ENCODE measurements at places on chromosomes 4 and X. TPM values are rescaled to one million over a fixed set of nuclear protein-coding genes. Genes with fewer than 3 reads are reported as not detected.

The RPS6KA6 gene
- total RNA-seq: 5.4 TPM

- H3K27me3 ChIP-seq: no peaks in the 10 kb centered on the region
- peaks cover 6% of the 10 kb centered on the region for H3K36me3 ChIP-seq
- peak overlapping the region; percentile 91 for H3K27ac ChIP-seq
- H3K4me1 ChIP-seq: peaks cover 72% of the 10 kb centered on the region
- DNase-seq: no peak
Observed at GRCh38 chr4:2261110-2261852, 628 bp downstream of the MXD4 start.

GRCh38 chr4:61277785-61278760 is 77.9 kb downstream of the ADGRL3 start:
- H3K36me3 ChIP-seq: no peaks in the 10 kb centered on the region
- no peak overlapping the region for H3K27ac ChIP-seq
- peaks cover 3% of the 10 kb centered on the region for H3K4me1 ChIP-seq
- no peak for DNase-seq

DNA sequence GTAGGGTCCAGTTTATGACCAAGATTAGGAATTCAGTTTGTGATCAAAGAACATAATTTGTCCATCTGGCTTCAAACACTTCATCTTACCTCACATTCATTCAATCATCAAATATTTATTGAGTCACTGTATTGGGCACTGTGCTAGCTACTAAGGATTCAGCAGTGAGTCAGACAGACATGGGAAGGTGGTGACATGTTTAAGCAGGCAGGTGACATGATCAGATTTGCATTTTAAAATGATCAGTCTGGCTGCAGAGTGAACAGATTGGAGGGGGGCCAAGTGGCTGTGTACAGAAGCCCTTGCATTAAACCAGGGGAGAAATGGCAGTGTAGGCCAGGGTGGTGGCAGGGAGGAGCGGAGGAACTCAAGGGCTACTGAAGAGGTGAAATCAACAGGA is 25.1 kb upstream of the APLN start:
- H3K27me3 ChIP-seq: no peaks in the 10 kb centered on the region
- H3K4me1 ChIP-seq: peaks cover 8% of the 10 kb centered on the region
- DNase-seq: no peak
- H3K4me3 ChIP-seq: no peak overlapping the region
- no peak overlapping the region for H3K27ac ChIP-seq

GRCh38 chrX:45001048-45001447 is 128.1 kb downstream of the KDM6A start:
- H3K27me3 ChIP-seq: no peaks in the 10 kb centered on the region
- peaks cover 16% of the 10 kb centered on the region for H3K4me1 ChIP-seq
- H3K36me3 ChIP-seq: no peaks in the 10 kb centered on the region
- H3K4me3 ChIP-seq: no peak overlapping the region
- H3K27ac ChIP-seq: no peak overlapping the region
- no peak for DNase-seq

DNA sequence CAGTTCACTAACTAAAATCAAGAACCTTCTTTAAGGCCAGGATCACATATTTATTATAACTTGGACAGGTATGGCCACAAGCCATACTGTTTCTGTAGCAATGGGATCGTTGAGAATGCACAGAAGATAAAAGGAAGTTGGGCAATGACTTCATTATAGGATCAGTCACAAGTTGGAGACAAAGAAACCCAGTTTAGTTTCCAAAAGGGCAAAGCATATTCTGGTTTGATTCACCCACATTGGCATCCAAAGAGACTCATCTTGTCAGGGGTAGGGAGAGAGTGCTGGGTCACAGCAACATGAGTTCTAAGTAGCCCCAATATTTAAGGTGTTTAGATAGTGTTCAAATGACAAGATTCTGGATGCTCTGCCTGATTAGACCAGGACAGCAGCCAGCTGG is 317.1 kb upstream of the GALNT7 start:
- H3K4me3 ChIP-seq: no peak overlapping the region
- no peak overlapping the region for H3K27ac ChIP-seq
- no peaks in the 10 kb centered on the region for H3K27me3 ChIP-seq
- no peaks in the 10 kb centered on the region for H3K36me3 ChIP-seq

GRCh38 chrX:39730662-39731329 is 367.0 kb downstream of the BCOR start:
- peak; percentile 92 for DNase-seq
- no peaks in the 10 kb centered on the region for H3K36me3 ChIP-seq
- no peak overlapping the region for H3K27ac ChIP-seq
- no peak overlapping the region for H3K4me3 ChIP-seq
- H3K4me1 ChIP-seq: peaks cover 25% of the 10 kb centered on the region

Data from esophagus muscularis mucosa (tissue), 4 donors.